ENCODE measurements at places on chromosomes 6 and 20. TPM values are rescaled to one million over a fixed set of nuclear protein-coding genes. Genes with fewer than 3 reads are reported as not detected.

DNA sequence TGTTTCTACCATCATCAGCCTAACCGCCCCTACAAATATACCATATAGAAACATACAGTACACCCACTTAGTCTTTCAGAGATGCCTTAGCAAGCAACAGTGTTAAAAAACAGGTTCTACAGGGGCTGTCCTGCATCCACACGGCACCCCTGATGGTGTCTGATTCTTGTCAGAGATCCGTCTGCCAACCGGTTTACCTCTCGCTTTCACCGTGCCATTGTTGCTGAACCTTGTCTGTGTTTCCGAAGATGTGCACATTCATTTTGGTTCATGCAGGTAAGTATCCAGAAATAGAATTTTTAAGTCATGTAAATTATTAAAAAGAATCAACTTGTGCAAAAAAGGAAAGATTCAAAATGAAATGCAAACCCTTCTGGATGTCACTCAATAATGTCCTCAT, 52.9 kb downstream of the EPHA7 start:
- DNase-seq: no peak

- DNase-seq: no peak
Measured at GRCh38 chr6:75848274-75848673, 99.2 kb downstream of the MYO6 start.

DNA sequence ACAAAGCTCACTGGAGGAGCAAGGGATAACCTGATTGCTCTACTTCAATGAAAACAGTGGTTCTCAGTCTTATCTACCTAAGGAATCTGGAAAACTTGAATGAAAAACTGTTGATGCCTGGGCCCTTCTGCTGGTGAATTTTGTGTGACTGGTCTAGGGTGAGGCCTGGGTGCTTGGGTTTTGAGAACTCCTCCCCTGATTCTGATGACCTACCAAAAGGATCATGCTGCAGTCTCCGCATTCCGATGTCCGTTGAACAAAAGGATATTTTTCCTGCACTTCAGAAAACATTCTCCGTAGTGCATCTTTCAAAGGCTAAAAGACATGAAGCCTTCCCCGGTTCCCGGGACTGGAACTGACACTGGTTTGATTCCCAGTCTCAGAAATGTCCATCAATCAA, 157.9 kb downstream of the SYNDIG1 start:
- no peak for DNase-seq

GRCh38 chr20:43542161-43542560, 16.7 kb upstream of the SGK2 start:
- DNase-seq: no peak

GRCh38 chr6:5044866-5045265, 40.3 kb upstream of the PPP1R3G start:
- DNase-seq: no peak

DNA sequence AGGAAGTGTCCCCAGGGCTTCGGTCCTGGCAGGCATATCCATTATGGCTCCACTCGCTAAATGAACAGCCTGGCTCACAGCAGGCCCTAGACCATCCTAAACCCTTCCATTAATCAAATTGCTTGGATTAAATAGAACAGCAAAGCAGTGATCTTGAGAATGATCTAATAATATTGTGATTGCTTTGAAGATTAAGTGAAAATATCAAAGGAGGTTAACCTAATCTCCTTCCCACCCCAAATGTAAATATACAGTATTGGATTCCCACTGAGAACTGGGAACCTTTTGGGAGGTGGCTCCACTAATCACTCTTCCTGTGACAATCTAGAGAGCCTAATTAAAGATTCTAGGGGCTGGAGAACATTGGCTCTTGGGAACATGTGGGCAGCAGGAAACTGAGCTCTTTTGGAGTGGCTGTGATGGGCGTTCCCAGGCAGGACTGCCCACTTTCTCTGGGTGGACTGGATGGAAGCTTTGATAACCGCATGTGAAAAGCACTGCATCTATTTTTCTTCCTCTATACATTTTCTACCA, 68.3 kb upstream of the FRMD1 start:
- DNase-seq: no peak

- no peak for DNase-seq
Measured at GRCh38 chr6:150033207-150033771, 8.0 kb upstream of the RAET1L start.

GRCh38 chr6:26022132-26022472, 59.5 kb downstream of the TRIM38 start:
- DNase-seq: peak; percentile 73

Gene NEDD9
- total RNA-seq: 252 TPM

Gene OPRM1
- total RNA-seq: not detected

Gene SIGLEC1
- total RNA-seq: 16.8 TPM

Gene CASS4
- 2.4 TPM for total RNA-seq

Gene CST2
- 0.75 TPM for total RNA-seq
